ENCODE measurements at places on chromosomes 2 and 18. TPM values are rescaled to one million over a fixed set of nuclear protein-coding genes. Genes with fewer than 3 reads are reported as not detected.

DNA sequence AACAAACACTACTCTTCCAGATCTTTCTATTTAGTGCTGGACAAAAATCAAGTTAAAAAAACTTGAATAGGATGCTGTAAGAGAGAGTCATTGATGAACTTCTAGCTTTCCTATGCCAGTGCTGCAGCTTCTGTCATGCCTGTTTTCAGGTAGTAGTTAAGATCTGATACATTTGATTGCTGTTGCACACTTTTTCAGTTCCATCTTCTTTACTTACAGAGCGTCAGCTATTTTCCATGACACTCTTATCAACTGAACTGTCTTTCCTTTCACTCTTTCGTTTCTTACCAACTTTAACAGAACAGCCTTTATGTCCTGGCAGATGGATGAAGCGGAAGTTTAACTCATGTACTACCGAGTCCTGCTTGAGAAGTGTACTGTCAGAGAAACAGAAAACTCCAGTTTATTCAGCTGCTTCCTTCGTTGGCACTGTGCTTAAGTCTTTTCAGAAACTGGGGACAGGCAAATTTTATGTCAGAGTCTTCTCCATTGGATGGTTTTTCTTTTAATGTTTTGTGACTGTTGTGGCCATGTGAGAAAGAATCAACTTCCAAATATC is 145.9 kb upstream of the KLHL14 start:
- no peak for DNase-seq

DNA sequence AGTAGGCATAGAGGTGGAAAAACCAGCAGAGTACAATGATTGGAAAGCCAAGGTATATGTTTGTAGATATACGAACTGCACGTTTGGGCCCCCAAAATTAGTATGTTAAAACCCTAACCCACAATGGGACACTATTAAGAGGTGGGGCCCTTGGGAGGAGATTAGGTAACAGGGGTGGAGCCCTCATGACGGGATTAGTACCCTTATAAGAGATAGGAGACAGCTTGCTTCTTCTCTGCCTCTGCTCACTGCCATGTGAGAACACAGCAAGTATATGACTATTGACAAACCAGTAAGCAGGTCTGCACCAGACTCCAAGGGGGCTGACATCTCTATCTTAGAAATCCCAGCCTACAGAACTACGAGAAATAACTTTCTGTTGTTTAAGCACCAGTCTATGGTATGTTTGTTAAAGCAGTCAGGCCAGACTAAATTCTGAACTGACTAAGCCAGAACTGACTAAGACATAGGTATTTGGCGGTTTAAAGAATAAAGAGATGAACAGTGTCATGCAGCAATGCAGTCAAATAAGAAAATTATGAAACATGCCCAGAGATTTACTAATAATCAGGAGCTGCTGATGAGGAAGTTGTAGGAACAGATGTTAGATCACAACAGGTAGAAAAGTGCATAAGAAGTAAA is 182.9 kb downstream of the DYM start:
- no peak for DNase-seq

GRCh38 chr2:237011206-237011795 is 74.4 kb upstream of the COPS8 start:
- no peak for DNase-seq

DNA sequence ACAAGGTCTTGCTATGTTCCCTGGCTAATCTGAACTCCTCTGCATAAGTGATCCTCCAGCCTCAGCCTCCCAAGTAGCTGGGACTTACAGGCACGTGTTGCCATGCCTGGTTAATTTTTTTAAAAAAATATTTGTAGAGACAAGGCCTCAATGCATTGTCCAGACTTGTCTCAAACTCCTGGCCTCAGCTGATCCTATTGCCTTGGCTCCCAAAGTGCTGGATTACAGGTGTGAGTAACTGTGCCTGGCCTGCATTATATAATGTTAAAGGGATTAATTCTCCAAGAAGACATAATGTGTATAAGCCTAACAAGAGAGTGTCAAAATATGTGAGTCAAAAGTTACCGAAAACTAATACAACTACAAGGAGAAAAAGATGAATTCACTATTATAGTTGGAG is 32.2 kb downstream of the BUB1 start:
- DNase-seq = no peak

DNA sequence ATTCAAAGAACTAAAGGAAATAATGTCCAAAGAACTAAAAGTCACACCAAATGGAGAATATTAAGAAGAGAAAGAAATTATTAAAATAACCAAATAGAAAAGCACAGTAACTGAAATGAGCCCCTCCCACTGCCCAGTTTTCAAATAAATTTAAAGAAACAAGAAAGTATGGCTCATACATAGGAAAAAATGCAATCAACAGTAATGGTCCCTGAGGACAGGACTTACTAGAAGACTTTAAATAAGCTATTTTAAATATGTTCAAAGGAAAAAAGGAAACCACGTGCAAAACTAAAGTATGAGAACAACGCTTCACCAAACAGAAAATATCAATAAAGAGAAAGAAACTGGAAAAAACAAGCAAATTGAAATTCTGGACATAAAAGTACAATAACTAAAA is 58.9 kb downstream of the TMEM131 start:
- no peak for DNase-seq

DNA sequence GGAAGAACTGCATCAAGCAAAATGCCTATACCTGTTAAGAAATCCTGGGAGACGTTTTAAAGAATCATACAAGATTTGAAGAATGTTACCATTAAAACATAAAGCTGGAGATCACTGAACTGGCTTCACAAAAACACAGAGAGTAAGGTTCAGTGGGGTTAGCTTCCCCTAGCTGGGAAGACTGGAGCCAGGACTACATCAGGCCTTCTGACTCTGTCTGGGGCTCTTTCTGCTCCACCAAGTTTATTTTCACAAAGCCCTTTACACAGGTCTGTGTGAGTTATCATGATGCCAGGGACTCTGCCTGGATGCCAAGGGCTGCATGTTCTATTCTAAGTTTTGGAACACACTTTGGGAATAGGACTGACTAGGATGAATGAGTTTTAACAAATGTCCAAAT is 47.3 kb upstream of the DNER start:
- DNase-seq = no peak

DNA sequence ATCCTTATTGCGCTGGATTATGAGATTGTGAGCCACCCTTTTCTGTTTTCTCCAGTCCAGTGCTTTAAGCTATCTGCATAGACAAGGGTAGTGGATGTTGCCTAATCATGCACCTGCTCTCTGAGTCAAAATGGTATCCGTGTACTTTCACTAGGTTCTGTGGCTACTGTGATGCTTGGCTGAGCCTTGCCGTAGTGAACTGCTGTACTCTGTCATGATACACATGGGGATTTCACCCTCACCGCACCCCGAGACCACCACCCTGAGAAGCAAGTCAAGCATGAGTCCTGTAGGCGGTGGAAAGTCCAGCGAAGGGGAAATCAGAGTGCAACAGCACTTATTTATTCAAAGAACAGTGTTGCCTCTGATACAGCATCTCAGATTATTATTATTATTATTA is 55.0 kb downstream of the ARHGAP25 start:
- no peak for DNase-seq

DNA sequence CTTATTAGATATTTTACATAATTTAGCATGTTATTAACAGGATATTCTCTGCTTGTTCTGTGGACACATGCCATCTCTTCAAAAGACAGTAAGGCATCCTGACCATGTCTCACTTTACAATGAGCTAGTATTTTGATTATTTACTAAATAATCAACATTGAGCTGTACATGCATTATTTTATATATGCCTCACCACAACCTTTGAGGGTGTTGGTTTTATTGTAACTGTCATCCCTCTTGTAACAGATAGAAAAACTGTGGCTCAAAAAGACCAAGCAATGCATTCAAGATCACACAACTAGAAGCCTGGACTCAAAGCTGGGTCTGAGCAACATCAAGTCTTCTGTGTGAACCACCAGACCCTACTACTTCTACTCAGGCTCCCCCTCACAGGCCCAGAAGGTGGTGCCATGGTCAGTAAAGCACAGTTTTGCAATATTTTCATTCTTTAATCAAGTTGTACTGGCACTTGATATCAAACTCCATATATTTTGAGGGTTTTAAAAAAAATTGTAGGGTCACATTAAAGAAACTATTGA is 105.1 kb upstream of the ARL5A start:
- DNase-seq = no peak

DNA sequence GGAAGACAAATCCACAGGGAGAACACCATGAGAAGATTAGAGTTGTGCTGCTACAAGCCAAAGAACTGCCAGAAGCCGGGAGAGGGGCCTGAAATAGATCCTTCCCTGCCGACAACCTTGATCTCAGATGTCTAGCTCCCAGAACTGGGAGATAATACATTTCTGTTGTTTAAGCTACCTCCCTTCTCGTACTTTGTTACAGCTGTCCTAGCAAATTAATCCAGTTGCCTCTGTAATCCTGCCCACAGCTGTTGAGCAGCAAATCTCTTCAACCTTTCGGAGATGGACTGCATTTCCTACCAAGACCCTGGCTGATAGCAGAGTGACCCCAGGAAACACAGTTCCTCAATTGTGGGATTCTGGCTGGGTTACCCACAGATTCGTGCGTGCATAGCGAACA is 2.6 kb upstream of the TBC1D8 start:
- no peak for DNase-seq

GRCh38 chr2:31086590-31086989 is 51.6 kb downstream of the GALNT14 start:
- DNase-seq = no peak

HMSD gene
- total RNA-seq = not detected

FSHR gene
- not detected for total RNA-seq

APCDD1 gene
- total RNA-seq = 38.2 TPM

SKA1 gene
- not detected for total RNA-seq
